Kidney tubule cell (primary cell): ENCODE measurements at places on chromosomes 11 and 22.

- no peak for DNase-seq
Observed at GRCh38 chr11:101553891-101554292, 29.9 kb downstream of the TRPC6 start.

- no peak for DNase-seq
Observed at GRCh38 chr11:134242376-134242775, 10.8 kb downstream of the THYN1 start.

GRCh38 chr11:99406345-99406744, 385.6 kb downstream of the CNTN5 start:
- no peak for DNase-seq

- no peak for DNase-seq
Observed at GRCh38 chr22:44519886-44520285, 21.9 kb upstream of the RTL6 start.

GRCh38 chr11:115922876-115923275, 418.7 kb upstream of the CADM1 start:
- no peak for DNase-seq

- peak; percentile 96 for DNase-seq
Observed at GRCh38 chr11:70270104-70270876, at the start of gene PPFIA1. Gene PPFIA1 (plus strand): TSS chr11:70270690. CDS start chr11:70272173, 1,483 bp downstream.

DNA sequence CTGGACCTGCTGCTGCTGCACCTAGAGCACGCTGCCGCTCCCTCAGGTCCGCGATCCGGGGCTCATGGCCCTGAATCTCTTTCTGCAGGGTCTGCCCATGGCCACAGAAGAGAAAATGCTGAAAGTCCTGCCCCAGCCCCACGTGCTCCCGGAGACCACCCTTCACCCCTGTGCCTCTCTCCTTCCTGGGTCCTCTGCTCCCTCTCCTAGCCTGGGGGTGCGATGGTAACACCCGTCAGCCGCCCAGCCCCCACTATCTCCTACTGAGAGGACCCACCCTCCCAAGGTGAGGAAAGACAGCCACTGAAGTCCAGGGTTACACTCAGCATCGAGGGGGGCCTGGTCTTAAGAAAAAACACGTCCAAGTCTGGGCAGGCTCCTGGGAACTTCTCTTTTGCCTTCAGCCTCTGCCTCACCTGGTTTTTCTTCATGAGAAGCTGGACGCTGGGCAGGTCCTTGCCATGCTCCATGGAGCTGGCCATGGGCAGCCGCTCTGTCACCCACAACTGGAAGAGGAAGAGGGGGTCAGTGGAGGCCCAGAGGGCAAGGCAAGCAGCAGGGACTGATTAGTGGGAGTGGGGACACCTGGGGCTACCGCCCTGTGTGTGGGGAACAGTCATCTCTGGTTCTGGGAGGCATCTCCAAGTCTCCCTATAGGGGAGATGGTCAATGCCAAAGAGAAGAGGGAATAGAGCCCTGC, 15.8 kb upstream of the RBM4B start:
- no peak for DNase-seq

- DNase-seq, result no peak
Observed at GRCh38 chr11:34284156-34284555, 73.7 kb downstream of the ABTB2 start.

GRCh38 chr11:77167111-77167626, 39.1 kb downstream of the MYO7A start:
- DNase-seq, result no peak

DNA sequence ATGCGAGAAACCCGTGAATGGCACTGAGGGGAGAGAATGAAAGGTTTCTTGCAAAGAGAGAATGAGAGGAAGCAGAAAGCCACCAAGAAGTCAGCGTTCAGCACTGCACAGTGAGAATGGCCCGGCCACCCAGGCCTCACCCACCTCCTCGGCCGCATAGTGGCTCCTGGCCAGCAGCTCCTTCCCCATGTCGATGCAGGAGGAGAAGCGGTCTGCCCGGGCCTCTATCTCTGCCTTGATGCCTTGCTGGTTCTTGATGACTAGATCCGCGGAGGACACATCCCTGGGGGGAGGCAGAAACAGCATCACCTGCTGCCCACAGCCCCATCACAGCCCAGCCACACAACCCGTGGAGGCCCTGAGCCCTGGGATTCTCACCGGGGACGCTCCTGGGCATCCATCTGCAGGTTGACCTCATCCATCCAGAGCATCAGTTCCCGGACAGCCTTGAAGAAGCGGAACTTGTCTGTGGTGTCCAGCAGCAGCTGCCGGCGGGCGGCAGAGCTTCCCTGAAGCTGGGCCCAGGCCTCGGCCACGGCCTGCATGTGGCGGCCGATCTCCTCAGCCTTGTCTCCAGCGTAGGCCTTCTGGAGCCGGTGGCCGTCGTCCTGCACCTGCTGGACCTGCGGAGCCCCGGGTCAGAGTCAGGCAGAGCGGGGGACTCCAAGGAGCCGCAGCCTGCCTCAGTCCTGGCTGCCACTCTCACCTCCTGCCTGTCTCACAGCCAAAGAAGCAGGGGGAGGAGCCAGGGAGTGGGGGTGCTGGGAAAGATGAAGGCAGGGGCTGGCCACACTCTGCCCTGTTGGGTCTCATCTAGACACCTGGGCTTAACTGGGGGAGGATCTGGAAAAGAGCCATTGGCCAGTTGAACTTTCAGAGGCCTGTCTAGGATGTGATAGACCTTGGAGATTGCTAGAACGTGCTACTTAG, 12.2 kb upstream of the RBM4B start:
- DNase-seq, result no peak

GRCh38 chr22:29307596-29308147, 1.2 kb downstream of the GAS2L1 start:
- no peak for DNase-seq

DNA sequence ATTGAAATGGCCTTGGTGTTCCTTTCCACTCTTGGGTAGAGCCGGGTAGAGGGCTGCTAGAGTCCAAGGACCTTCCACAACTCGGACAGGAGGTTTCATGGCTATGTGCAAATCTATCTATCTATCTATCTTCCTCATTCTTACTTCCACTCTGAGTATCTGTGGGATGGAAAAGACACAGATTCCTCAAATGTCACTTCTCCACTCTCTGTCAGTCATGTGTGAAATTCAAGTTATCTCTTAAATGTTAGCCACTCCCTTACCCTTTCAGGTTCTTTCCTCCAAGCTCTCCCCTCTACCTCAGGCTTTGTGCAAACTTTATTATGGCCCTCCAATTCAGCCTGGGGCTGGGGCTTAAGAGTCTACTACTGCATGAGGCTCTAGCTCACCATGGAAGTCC, 84.3 kb downstream of the GDPD4 start:
- peak; percentile 6 for DNase-seq

GRCh38 chr11:110159476-110159875, 66.3 kb downstream of the ZC3H12C start:
- peak; percentile 88 for DNase-seq

GRCh38 chr11:68312780-68313573, 586 bp downstream of the LRP5 start:
- DNase-seq, result peak; percentile 35

- DNase-seq, result peak; percentile 85
Observed at GRCh38 chr22:30386960-30387827, at the start of gene RNF215. Gene RNF215 (minus strand): TSS chr22:30387411. CDS start chr22:30387313, 98 bp downstream.

DNA sequence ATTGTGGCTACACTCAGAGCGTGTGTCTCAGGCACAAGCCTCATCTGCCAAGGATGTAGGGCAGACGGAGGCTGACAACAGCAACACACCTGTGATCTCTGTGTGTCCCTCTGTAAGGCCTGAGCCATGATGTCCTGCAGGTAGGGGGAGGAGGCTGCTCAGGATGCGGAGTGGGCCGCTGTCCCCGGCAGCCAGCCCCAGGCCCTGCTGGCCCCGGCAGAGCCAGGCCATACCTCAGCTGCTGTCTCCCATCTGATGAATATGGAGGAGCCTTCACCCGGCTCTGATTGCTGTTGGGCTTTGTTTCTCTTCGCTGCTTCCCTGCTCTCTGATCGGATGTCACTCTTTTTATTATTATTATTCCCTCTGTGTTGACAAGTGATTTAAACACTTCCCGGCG, 83.6 kb upstream of the NCAM1 start:
- no peak for DNase-seq

DNA sequence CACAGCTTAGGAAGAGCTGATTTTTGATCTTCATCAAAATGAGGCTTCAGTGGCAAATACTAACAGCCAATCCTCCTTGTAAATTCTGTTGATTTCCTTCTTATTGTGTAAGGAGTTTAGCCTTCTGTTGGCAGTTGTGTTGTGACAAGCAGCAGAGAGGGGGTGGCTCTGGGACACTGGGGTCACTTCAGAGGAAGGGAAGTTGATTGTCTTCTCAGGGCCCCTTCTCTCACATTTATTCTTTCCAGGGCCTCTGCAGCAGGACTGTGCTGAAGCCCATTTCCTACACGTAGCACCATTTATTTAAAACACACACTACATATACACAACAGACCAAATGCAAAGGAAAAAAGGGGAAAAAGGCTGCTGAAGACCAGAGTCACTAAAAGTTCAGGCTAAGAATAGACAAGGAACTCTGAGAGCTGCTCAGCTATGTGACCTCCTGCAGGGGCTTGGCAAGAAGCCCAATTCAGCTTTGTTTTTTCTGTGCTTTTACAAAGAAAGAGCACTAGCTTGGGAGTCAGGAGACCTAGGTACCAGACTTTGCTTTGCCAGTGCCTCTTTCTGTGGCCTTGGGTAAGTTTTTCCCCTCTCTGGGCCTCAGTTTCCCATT, 28.3 kb upstream of the UPB1 start:
- DNase-seq, result peak; percentile 66

- DNase-seq, result no peak
Observed at GRCh38 chr22:27995801-27996528, 76.9 kb upstream of the PITPNB start.

- DNase-seq, result no peak
Observed at GRCh38 chr22:30318799-30319419, 7.8 kb downstream of the TBC1D10A start.

GRCh38 chr11:74288161-74288560, 23.3 kb downstream of the P4HA3 start:
- peak; percentile 85 for DNase-seq

GRCh38 chr11:7688238-7688826, 15.0 kb upstream of the CYB5R2 start:
- peak; percentile 42 for DNase-seq

DNA sequence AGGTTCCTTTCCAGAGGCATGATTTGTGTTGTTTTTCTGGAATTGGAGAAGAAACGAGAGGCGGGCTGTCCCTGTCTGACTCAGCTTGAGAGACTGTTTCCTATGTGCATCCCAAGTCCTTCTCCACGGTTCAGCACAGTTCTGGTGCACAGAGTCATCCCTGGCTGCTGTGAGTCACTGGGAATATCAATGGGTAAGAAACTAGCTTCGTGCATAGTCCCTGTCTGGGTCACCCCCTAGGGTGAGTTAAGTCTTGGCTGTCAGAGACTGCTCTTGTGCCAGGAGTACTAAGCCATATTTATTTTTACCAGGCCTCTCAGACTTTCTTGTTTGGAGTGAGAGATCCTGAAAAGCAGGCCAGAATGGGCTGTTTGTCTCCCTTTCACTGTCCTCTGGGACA, 2.4 kb upstream of the LRP4 start:
- peak; percentile 99 for DNase-seq

- no peak for DNase-seq
Observed at GRCh38 chr11:47333886-47334443, 18.5 kb downstream of the MYBPC3 start.

DNA sequence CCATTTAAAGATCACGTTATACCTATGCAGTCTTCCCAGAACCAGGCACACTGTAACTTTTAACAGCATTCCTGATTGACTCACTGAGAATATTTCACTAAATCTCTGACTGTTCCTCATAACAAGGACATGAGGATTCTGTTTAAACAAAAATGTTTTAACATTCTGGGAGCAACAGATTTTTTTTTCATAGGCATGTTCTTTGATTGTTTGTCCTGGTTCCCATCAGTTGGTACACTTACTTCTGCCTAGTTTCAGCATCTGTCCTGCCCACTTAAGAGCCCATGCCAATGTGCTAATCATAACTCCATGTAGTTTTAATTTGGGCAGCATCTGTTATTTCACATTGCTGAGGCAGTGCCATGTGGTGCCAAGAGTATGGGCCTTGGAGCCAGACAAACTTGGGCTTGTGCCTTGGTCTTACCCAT, 138.5 kb upstream of the CTSC start:
- DNase-seq, result peak; percentile 53

- peak; percentile 58 for DNase-seq
Observed at GRCh38 chr11:45108070-45109064, 38.1 kb upstream of the PRDM11 start.

DNA sequence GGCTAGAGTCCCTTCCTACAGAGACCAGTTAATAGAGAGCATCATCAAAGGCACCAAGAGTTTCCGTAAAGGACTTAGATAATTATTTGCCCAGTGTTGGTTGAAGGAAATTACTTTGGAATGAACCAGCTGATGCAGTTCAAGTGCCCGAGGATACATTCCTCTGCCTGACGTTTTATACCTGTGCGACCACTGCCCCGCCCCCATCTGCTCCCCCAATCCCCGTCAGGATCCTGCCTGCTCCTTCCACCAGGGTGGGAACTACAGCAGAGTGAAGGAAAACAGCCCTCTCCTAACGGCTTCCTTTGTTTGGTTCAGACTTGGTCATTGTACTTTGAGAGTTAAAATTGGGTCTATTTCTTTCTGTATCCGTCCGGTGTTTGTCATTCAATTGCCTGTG, 761.5 kb downstream of the NTM start:
- no peak for DNase-seq

- DNase-seq, result peak; percentile 38
Observed at GRCh38 chr11:7672960-7673723, at the start of gene CYB5R2. Gene CYB5R2 (minus strand): TSS chr11:7673500. CDS start chr11:7672825, 675 bp downstream.

DNA sequence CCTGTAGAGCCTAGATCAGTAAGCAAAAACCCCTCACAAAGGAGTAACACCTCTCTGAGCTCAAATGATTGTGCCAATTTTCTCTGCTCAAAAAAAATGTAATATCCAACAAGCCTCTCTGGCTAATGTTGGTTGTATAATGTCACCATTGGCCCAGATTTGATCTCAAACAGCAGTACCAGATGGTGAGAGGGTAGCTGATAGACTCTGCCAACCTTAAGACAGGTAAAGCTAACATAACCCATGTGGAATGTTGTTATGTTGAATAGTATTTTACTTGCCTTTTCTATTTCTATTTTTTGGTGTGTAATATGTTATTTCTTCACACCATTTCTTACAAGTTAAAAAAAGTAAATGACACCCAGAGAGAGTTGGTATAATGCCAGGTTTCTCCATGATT, 166.7 kb upstream of the GUCY1A2 start:
- no peak for DNase-seq

GRCh38 chr22:46112405-46112804, 37.9 kb upstream of the PPARA start:
- no peak for DNase-seq

GRCh38 chr11:72430741-72431570, 3.4 kb downstream of the CLPB start:
- DNase-seq, result peak; percentile 68

DNA sequence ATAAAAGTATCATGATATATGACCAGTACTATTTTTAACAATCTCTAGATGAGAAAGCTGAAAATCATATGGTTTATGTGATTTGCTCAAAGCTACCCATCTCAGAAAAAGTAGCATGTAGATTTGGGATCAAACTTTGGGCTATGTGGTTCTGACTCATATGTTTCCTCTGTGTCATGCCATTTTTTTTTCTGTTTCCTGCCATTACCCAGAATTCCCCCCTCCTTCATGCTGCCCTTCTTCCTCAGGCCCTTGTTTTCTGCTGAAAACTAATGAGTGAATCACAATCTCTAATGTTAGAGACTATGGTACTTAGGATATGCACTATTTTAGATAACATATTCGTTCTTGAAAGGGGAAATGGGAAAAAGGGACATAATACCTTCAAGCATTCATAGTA, 80.7 kb downstream of the JRKL start:
- DNase-seq, result peak; percentile 13
